Fibroblast of mammary gland (primary cell): ENCODE measurements at places on chromosomes 5 and 9.

DNA sequence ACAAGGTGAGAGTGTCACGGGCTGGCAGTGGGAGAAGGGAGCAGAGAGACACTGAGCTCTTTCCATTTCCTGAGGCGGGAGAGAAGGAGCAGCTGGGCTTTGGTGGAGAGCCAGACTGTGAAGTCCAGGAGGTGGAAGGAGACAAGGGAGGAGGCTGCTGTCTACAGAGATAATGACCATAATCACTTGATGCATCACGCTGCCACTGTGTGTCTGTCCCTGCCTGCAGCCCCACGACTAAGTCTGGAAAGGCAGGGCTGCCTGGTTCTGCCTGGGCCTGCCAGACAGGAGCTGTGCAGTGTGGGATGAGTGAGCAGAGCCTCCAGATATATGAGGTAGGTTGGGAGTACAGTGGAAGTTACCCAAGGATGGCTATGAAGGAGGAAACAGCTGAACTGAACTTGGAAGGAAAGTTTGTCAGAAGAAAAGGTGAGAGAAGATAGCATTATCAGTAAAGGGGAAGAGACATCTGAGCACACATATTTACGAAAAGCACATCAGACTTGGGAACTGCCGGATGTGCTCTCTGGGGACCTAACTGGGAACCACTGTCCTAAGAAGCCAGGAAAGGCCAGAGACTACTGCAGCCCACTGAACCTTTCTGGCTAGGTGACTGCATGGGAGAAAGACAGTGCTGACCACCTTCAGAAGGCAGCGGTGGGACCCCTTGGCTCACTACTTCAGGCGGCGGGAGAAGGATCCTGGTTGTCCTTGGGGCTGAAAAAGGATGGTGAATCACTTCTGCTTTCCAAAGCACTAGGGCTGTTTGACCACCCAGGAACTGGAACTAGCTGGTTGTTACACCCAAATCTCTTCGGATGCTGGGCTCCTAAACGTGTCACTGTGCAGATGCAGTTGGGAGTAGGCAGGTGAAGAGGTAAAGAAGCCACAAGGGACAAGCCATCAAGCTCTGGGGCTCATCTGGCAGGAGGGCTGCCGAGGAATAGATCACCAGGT, 12.8 kb upstream of the DDX41 start:
- no peak for DNase-seq

- DNase-seq = peak; percentile 6
Observed at GRCh38 chr9:85702726-85703289, 38.9 kb downstream of the AGTPBP1 start.

- DNase-seq = peak; percentile 75
Observed at GRCh38 chr5:122704247-122705036, 70.4 kb upstream of the SNX2 start.

DNA sequence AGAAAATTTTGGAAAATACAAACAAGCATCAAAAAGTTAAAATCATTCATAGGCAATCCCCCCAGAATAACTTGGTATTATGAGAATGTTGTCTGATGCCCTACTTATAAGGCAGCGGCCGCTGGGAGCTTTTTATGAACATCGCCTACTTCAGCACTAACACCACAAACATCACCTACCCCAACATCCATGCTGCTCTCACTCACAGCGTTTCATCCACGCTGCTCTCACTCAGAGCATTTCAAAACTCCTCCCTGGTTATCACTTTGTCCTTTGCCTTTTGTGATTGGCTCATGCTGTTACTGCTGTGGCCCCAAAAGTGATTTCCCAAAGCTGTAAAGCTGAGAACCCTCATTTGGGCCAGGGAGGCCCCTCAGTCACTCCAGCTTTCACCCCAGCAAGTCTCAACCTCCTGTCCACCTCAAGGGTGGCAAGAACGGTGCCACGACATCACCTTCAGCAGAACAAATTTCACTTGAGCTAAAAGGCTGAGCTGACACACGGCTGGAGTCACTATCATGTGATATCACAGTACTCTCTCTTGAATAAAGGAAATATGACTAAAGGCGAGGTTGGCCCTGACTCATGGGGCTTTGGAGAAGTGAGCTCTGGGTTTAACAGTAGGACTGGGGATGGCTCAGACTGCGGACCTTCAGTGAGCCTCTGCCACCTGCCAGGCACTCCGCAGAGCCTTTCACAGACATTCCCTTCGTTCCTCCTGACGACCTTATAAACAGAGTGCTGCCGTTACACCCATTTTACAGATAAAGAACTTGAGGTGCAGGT, 25.2 kb downstream of the SHC3 start:
- peak; percentile 94 for DNase-seq

DNA sequence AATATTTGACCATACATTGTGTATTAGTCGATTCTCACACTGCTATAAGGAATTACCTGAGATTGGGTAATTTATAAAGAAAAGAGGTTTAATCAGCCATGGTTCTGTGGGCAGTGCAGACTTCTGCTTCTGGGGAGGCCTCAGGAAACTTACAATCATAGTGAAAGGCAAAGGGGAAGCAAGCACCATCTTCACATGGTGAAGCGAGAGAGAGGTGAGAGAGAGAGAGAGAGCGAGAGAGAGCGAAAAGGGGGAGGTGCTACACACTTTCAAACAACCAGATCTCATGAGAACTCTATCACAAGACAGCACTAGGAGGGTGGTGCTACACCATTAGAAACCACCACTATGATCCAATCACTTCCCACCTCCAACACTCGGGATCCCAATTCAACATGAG, 4.1 kb upstream of the GRAMD2B start:
- DNase-seq = no peak

- peak; percentile 59 for DNase-seq
Observed at GRCh38 chr9:33446946-33447798, at the start of gene AQP3. Gene AQP3 (minus strand): TSS chr9:33447593. CDS start chr9:33447530, 63 bp downstream.

DNA sequence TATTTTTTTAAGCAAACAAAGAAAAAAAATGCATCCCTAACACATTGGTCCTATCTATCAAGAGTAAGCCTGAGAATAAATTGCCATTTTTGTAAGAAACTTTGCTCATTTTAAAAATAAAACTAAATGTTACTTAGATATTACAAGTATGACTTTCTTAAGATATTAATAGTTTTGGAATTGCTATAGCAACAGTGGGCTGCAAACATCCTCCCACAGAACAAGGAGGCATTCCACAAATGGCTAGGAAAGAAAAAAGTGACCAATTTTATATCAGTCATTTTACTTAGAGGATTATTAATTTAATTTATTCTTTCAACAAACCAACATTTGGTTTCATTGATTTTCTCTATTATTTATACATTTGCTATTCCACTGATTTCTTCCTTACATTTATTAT, 63.7 kb downstream of the LURAP1L start:
- DNase-seq = no peak

DNA sequence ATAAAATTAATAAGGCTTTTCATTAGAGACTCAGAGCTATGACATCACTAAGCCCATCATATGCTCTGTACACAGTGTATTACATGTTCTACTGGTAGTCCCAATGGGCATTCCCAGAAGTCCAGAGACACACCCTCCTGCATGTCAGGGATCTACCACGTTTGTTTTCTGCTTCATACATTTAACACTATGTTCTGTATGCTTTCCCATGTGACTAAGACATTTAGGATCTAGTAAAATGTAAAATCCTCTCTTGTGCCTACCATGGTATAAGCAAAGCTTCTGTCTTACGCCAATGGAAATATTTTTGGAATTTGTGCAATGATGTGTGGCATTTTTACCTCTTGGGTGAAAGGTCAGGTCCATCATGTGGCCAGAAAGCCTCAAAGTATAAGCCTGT, 192.4 kb downstream of the ADAMTSL1 start:
- peak; percentile 60 for DNase-seq

DNA sequence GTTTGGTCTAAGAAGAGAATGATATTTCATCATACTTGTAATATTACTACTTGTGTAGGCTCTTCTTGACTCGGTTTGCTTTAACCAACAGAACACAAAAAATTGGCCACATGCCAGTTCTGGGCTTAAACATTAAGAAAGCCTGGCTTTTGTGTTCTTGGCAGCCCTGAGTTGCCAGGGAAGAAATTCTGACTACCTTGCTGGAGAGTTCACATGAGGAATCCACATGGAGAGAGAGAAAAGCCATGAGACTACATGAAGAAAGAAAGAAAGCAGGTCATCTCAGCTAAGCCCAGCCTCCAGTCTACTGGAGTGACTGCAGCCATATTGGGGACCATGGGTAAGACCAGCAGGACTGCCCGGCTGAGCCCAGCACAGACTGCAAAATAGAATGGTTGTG, 524.8 kb downstream of the RAB3C start:
- peak; percentile 60 for DNase-seq

DNA sequence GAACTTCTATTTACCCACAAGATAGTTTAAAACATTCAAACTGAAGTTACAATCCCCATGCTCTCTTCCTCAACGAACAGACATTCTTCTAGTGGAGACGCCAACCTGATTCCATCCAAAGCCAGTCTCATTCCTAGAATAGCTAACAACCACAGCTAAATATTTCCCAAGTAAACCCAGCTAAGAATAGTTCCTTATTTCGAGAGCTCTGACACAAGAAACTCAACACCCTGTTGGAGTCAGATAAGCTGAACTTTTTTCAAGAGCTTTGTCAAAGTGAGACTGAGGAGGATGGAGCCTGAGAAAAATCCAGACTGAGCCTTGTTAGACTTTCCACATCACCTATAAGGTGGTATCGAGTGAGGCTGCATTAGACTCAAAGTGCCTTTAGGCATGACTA, 56.7 kb upstream of the RPS23 start:
- peak; percentile 69 for DNase-seq

GRCh38 chr9:135814421-135815095, 92.8 kb downstream of the CAMSAP1 start:
- DNase-seq = no peak

DNA sequence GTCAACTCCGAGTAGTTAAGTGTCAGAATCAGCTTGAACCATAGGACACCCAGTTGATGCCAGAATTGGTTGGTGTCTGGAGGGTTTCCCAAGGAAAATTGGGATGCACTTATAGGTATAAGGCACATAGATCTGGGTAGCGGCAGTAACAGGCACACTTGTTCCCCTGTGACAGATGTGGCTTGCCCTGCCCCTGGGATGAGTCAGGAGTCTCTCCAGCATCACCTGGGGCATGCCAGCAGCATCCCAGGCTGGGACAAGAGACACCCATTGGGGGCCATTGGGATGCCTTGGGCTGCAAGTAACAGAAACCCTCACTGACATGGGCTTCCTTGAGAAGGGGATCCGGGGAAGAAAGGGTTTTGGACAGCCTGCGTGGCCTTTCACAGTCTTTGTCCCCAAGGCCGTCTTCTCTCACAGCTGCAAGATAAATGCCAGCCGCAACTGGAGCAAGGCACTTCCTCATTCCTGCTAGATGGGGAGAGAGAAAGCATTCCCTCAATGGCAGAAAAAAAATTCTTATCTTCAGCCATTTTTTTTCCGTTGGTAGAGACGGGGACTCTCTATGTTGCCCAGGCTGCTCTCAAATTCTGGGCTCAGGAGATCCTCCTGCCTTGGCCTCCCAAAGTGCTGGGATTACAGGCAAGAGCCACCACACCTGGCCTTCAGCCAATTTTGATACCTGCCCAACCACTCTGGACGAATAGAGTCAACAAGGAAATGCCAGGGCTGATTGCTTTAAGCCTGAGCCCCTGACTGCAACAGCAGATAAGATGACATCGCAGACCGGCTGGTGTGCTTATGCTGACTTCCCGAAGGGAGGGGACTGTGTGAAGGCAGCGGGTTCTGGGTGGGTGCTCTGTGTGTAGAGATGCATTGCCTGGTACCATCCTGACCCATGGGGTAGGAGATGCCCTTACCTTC, 13.3 kb upstream of the RNF130 start:
- DNase-seq = no peak

- no peak for DNase-seq
Observed at GRCh38 chr9:126290871-126291270, 35.8 kb upstream of the MVB12B start.

DNA sequence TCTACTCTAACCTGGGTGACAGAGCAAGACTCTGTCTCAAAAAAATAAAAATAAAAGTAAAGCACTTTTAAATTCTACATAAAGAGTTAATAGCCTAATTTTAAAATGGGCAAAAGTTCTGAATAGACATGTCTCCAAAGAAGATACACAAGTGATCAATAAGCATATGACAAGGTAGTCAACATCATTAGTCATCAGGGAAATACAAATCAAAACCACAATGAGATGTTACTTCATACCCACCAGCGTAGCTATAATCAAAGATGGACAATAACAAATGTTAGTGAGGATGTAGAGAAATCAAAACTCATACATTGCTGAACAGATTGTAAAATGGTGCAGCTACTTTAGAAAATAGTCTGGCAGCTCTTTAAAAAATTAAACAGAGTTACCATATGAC, 64.1 kb downstream of the IQGAP2 start:
- no peak for DNase-seq

- no peak for DNase-seq
Observed at GRCh38 chr9:5382479-5382878, 42.8 kb upstream of the RLN1 start.

DNA sequence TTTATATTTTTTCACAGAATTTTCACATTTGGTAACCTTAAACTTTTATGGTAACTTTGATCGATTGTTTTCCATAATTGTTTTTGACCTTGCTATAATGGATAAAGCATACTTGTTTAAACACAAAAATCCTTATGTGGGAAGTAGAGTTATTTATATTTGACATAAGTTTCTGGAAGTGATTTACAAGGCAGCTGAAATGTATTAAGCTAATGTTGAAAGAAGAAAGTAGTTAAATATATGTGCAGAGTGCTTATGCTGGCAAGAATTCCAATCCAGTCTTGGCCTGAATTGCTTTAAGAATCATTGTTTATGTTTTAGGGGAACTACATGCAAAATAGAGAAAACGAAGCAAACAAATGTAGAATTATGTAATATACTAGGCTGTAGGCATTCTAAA, 763.6 kb downstream of the TAF11L14 start:
- DNase-seq = no peak

GRCh38 chr9:76692458-76693129, 71.6 kb upstream of the PCA3 start:
- no peak for DNase-seq

- no peak for DNase-seq
Observed at GRCh38 chr5:172732201-172732865, 38.7 kb downstream of the DUSP1 start.

DNA sequence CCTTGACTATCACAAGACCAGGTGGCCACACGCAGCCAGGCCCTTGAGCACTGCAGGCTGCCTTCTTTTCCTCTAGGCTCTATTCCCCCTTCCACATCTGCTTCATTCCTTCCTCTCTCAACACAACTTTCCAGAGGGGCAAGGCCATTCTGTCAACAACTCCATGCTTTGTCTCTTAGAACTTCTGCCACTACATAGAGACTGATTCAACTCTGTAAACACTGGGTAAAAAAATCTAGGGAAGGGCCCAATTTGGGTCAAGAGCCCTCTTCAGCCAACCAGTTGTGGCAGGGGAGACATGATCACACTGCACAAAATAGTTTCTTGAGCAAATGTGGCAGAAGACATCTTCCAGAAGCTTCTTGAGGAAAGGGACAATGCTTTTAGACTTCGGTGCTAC, 55.6 kb downstream of the ATPSCKMT start:
- DNase-seq = no peak

DNA sequence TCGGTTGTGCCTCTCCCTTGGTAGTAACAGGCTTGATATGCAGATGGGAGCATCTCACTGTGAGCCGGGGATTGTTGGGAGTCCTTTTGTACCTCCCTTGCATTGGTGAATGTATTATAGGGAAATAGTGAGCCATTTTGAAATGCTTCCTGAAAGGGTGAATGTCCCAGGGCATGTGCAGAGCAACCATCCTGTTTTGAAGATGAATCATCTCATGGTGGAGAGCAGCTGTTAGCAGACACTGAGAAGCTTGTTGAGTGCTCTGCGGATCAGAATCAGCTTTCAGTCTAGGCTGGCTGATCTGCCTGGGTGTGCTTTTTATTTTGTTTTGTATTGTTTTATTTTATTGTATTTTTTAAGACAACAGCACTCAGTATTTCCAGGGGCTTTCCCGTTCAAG, 29.7 kb downstream of the SLC36A1 start:
- peak; percentile 52 for DNase-seq
